Body of pancreas (tissue), 4 donors: ENCODE measurements at places on chromosomes 4 and X. TPM values are rescaled to one million over a fixed set of nuclear protein-coding genes. Genes with fewer than 3 reads are reported as not detected.

DNA sequence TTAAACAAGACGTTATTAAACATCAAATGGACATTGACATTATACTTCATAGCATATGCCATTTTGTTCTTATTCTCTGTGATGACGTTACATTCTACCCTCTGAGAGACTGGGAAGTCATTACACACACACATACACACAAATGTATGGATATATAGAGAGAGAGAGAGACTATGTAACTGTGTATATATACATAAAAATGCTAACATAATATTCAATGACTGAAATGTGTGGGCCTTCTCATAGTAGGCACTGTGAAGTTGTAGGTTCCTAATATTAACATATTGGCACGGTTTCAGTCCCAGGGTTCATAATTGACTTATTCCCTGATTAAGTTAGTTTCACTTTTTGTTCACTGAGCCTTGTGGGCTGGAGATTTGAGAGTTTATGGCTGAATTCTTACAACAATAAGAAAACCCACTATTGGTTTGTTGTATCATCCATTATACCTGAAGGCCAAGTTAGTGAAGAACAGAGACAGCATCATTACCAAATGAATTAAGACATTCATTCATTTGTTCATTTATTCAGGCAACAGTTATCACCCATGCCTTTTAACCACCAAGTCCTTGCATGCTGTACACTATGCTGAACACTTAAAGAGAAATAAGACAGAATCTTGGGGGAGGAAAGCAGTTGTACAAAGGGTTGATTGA, 68.5 kb downstream of the GAB1 start:
- H3K27me3 ChIP-seq: no peaks in the 10 kb centered on the region
- peaks cover 18% of the 10 kb centered on the region for H3K4me1 ChIP-seq
- H3K36me3 ChIP-seq: no peaks in the 10 kb centered on the region
- DNase-seq: no peak
- no peak overlapping the region for H3K4me3 ChIP-seq

Gene CCDC160
- not detected for total RNA-seq

GRCh38 chr4:139619644-139620043, 46.0 kb upstream of the MGST2 start:
- H3K4me1 ChIP-seq: no peaks in the 10 kb centered on the region
- no peak overlapping the region for H3K4me3 ChIP-seq
- H3K36me3 ChIP-seq: no peaks in the 10 kb centered on the region

DNA sequence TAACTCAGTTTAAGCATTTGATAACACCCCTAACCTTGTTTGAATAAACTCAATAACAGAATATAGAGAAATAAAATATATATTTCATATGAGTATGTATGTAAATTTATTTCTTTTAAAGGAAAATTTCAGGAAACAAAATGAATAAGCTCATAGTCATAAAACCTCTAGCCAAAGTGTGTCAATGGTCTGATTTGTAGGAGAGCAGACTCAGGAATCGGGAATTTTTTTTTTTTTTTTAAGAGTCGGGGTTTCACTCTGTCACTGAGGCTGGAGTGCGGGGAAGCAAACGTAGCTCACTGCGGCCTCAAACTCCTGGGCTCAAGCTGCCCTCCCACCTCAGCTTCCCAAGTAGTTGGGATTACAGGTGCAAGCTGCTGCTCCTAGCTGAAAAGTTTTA, 2.4 kb downstream of the PKD2 start:
- no peak overlapping the region for H3K4me3 ChIP-seq
- no peaks in the 10 kb centered on the region for H3K36me3 ChIP-seq
- H3K4me1 ChIP-seq: peaks cover 19% of the 10 kb centered on the region

Gene PARM1
- 21.0 TPM for total RNA-seq

DNA sequence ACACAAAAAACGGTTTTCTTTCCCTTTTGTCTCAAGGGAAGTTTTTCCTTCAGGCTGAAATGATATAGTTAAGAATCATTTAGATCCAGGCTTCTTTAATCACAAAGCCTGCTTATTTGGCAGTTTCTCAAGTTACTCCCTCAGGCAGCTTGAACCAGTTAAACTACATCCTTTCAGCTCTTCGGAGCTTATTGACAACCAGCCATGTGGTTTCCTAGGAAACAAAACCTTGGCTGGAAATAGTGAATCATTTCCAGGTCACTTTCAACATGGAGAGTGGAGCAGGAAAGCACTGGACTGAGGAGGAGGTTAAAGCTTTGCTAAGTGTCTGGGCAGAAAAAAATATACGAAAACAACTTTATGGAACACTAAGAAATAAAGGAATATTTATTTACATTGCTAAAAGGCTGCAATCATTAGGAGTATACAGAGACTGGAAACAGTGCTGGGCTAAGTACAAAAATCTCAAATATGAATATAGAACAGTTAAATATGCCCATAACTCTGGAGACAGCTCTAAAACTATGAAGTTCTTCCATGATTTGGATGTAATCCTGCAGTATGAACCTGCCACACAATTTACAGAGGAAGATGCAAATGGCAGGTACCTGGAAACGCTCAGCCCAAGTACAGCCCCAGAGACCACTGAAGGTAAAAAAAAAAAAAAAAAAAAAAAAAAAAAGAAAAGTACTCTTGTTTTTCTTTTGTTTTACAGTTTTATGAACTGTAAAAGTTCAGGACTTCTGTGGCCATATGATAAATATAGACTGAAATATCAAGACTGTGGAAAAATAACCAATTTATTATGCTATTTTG, 23.2 kb upstream of the AASDH start:
- H3K4me3 ChIP-seq: no peak overlapping the region
- no peaks in the 10 kb centered on the region for H3K27me3 ChIP-seq

DNA sequence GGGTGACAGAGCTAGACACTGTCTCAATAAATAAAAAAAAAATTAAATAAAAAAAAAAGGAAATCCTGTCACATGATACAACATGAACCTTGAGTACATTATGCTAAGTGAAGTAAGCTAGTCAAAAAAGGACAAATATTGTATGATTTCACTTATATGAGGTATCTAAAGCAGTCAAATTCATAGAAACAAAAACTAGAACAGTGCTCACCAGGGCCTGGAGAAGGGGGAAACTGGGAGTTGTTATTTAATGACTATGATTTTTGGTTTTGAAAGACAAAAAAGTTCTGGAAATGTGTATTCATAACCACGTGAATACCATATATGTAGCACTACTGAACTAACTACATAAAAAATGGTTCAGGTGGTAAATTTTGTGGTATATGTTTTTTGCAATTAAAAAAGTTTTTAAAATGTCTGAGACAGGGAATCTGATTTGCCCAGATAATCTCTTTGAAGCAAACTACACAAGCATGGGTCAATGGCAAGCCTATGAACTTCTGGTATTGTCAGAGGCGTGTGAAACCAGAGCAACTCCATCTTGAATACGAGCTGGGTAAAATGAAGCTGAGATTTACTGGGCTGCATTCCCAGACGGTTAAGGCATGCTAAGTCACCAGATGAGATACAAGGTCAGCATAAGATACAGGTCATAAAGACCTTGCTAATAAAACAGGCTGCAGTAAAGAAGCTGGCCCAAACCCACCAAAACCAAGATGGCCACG, 42.3 kb downstream of the ANAPC10 start:
- H3K27me3 ChIP-seq: no peaks in the 10 kb centered on the region
- no peaks in the 10 kb centered on the region for H3K36me3 ChIP-seq

DNA sequence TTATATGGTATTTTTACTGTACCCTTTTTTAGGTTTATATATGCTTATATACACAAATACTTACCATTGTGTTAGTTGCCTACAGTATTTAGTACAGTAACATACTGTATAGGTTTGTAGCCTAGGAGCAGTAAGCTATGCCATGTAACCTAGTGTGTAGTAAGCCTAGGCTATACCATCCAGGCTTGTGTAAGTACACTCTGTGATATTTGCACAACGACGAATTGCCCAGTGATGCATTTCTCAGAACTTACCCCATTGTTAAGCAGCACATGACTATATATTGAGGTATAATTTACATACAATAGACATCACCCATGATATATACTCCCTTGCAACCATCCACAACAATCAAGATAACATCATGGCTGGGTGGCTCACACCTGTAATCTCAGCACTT, 40.1 kb downstream of the STAG2 start:
- no peak overlapping the region for H3K27ac ChIP-seq
- H3K36me3 ChIP-seq: no peaks in the 10 kb centered on the region
- H3K4me1 ChIP-seq: no peaks in the 10 kb centered on the region
- DNase-seq: no peak
- H3K4me3 ChIP-seq: no peak overlapping the region

DNA sequence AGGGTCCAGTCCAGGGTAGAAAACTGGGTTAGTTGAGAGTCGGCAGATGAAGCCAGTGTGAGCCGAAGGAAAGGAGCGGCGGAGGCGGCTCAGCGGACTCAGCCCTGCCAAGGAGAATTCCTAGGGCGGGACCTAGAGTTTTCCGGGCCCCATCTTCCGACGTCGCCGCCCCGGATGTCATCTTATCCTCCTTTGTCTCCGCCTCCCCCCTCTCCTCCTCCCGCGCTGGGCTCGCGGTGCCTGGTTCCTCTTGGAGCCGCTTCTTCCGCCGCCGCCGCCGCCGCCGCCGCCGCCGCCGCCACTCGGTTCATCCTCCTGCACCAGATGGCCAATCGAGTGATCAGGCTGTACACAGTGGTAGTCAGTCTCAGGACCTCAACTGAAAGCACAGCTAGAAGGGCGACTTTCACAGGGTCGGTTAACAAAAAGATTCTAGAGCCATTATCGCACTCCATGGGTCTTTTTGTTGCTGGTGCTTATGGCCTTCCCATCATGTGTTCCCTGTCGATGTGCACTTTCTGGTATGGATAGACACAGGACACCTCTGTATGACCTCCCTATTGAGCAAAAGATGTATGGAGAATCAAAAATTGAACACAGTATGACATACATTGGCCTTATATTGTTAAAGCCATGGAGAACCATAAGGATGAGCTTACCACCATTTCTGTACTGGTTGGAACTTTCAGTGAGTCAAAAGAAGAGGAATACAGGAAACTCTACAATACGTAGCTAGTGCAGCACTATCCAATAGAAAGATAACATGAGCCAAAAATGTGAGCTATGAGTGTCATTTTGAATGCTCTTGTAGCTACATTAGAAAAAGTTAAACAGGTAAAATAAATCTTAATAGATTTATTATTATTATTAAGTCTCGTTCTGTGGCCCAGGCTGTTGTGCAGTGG, 32.4 kb upstream of the THOC2 start:
- peak; percentile 86 for DNase-seq
- no peaks in the 10 kb centered on the region for H3K4me1 ChIP-seq
- peak overlapping the region; percentile 62 for H3K27ac ChIP-seq
- H3K36me3 ChIP-seq: no peaks in the 10 kb centered on the region
- no peaks in the 10 kb centered on the region for H3K27me3 ChIP-seq

Gene ANTXR2
- 16.9 TPM for total RNA-seq

Gene NWD2
- 0.26 TPM for total RNA-seq

GRCh38 chr4:40915318-40916217, 165.8 kb downstream of the NSUN7 start:
- no peak for DNase-seq
- H3K36me3 ChIP-seq: no peaks in the 10 kb centered on the region
- H3K4me1 ChIP-seq: no peaks in the 10 kb centered on the region
- no peaks in the 10 kb centered on the region for H3K27me3 ChIP-seq

Gene CCSER1
- total RNA-seq: 14.5 TPM

DNA sequence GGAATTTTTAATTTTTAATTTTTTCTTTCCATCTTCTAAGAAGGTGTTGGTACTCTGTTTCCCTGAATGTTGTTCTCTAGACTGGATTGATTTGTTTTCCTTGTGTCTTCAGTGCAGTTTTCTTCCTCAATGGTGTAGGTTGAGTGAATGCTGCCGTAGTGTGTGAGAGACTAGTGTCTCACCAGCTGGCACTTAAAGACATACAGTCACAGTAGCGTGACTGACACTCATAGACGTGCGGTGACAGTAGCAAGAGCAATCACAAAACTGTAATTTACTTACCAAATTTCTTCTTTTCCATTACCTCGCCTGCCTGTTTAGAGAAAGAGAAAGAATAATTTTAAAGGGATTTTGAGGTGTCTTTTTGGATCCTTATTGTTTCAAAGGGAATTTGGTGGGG, 21.4 kb upstream of the PGM2 start:
- H3K27me3 ChIP-seq: no peaks in the 10 kb centered on the region
- no peak overlapping the region for H3K4me3 ChIP-seq
- no peak overlapping the region for H3K27ac ChIP-seq
- DNase-seq: no peak
- no peaks in the 10 kb centered on the region for H3K4me1 ChIP-seq

Gene CLGN
- total RNA-seq: 1.3 TPM

GRCh38 chr4:185840953-185841352, 29.0 kb upstream of the SORBS2 start:
- H3K27ac ChIP-seq: peak overlapping the region; percentile 59
- no peak overlapping the region for H3K4me3 ChIP-seq
- no peaks in the 10 kb centered on the region for H3K27me3 ChIP-seq
- no peaks in the 10 kb centered on the region for H3K36me3 ChIP-seq
- no peak for DNase-seq

DNA sequence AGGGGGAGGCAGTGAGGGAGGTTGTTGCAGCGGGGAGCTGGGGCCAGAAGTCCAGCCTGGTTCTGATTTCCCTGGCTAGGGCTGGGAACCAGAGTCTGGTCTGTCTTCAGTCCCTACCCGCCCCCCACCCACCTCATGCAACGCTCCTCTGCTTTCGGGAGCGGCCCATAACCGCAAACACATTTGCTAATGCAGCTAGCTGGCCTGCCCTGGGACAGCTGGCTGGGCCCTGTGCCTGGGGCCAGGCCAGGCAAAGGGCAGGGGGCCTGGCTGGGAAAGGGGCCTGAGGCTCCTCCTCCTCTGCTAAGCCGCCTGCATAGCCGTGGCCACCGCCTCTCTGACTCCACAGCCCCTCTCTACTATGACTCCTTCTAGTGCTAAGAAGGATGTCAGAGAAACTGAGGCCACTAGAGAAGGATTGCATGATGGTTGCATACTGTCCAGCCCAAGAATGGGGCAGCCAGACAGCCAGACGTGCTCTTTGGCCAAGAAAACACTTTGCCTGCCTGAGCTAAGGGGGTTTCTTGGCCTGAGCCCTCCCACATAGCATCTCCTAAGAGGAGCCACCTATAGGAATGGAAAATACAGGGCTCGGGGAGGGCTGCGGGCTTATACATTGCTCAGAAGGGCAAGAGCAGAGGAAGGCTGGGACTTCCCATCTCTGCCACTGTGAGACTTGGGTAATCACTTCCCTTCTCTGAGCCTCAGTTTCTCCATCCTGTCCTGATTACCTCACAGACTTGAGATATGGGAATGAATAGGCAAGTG, 76.9 kb downstream of the PJA1 start:
- H3K4me3 ChIP-seq: no peak overlapping the region
- H3K27ac ChIP-seq: no peak overlapping the region
- no peaks in the 10 kb centered on the region for H3K36me3 ChIP-seq

GRCh38 chr4:88793475-88793874, 95.8 kb upstream of the NAP1L5 start:
- no peaks in the 10 kb centered on the region for H3K27me3 ChIP-seq
- peaks cover 12% of the 10 kb centered on the region for H3K4me1 ChIP-seq
- no peak for DNase-seq
- H3K4me3 ChIP-seq: no peak overlapping the region
- no peak overlapping the region for H3K27ac ChIP-seq

DNA sequence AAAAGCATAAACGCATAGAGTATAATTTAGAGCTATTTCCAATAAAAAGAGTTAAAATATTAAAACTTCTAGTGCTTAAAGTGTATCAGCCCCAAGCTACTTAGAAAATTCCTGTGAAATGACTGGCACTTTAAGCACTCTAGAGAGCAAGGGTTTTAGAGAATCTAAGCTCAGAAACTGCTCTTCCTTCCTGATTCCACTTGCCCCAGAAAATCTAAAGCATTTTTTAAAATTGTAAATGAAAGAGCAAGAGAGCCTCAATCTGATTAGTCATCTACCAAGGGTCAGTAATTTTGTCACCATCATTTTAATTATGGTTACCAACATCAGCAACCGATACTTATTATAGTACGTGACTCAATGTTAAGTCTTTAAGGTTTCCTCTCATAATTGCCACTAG, 25.0 kb downstream of the CTPS2 start:
- no peak for DNase-seq
- no peaks in the 10 kb centered on the region for H3K27me3 ChIP-seq
- H3K36me3 ChIP-seq: no peaks in the 10 kb centered on the region
- no peaks in the 10 kb centered on the region for H3K4me1 ChIP-seq
- no peak overlapping the region for H3K4me3 ChIP-seq

Gene IBSP
- total RNA-seq: not detected
